ENCODE measurements at places on chromosomes 3 and 15.

DNA sequence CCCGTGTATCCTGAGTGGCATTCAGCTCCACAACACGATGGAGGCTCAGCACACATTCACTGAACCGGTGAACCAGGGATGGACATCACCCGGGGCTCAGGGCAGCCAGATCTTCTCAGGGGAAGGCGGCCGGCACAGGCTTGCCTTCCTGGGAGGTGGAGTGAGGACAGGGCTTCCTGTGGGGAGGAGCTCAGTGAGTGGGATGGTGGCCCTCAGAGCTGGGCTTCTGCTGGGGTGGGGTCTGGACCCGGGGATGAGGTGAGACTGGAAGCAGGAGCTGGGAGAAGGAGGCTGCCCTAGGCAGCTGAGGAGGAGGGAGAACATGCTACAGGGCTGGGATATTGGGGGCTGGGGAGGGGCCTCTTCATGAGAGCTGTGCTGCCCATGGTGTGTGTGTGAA is 58.5 kb upstream of the PRR23E start:
- DNase-seq, result no peak

DNA sequence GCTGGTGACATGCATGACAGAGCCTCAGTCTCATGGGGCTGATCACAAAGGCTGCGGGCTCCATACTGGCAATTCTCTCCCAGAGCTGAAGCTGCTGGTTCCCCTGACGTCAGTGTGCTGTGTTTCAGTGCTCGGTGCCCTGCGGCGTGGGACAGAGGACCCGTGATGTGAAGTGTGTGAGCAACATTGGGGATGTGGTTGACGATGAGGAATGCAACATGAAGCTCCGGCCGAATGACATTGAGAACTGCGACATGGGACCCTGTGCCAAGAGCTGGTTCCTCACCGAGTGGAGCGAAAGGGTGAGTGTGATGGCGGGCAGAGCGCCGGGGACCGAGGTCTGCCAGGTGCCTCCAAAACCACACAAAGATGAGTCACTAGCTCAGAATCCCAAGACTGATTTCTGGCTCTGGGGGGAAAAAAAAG is 62.0 kb upstream of the NR2E3 start:
- peak; percentile 17 for DNase-seq

GRCh38 chr3:194640829-194641228 is 7.6 kb upstream of the TMEM44 start:
- peak; percentile 31 for DNase-seq

DNA sequence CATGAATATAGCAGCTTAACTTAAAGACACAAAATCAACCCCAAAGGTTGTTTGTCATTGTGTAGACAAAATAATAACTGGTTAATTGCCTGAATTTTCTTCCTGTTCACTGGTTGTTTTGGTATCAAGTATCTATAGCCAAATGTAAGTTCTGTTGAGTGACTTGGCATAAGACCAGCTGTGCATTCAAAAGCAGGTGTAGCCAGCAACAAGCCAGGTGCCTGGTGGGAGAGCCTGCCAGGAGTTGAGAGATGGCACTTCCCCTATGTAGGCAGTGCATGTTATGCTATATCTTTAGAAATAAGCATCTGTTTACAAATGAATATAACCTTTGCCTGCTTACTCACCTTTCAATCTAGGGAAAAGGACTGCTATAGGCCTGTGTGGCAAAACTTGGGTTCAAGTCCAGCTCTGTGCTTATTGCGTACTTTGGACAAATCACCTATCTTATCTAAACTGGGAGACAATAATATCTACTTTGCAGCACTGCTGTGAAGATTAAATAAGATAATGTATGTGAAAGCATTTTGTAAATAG is 84.9 kb upstream of the TBL1XR1 start:
- peak; percentile 24 for DNase-seq

DNA sequence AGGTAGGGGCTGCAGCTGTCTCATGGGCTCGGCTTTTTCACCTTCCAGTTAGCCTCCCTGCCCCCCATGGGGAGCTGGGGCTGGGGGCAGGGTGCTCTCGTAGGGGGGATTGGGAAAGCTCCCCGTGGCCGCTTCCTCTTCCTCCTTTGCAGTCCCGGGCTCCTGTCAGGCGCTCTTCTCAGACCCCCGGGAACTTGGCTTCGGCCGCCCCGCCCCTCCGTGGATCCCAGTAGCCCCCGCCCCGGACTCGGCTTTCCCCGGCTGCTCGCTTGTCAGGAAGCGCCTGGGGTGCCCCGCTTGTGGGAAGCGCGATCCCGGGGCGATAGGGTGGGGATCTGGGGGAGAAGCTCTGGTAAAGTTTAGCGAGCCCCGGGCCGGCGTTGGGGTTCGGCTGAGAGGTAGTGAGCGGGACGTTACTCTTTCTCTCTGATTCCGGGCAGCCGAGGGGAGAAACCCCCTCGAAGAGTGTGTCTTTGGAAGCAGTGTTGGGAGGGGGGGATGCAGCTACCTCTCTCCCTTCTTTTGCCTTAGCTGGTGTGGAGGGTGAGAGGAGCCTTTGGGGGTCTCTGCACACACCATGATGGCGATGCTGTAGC is 611 bp downstream of the PIAS1 start:
- DNase-seq, result peak; percentile 58

DNA sequence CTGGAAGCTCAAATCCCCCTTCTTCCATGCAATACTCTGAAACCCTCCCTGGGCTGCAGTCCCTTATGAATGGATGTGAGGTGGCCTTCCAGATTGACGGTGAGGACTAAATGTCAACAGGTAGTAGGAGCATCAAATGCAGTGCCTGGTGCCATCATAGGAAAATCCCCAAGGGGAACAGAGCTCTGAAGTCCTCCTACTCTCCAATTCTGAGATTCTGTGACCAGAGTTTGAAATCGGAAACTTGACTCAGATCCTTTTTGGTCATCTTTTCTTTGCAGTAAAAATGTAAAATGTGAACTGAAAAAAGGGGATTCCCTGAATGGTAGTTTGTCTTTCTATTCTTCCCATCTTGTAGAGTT is 68.8 kb upstream of the TJP1 start:
- no peak for DNase-seq

GRCh38 chr3:161991901-161992540 is 495.4 kb downstream of the OTOL1 start:
- no peak for DNase-seq

- no peak for DNase-seq
These were observed 54.2 kb upstream of the PPP4R2 start for GRCh38 chr3:72942427-72942826.

DNA sequence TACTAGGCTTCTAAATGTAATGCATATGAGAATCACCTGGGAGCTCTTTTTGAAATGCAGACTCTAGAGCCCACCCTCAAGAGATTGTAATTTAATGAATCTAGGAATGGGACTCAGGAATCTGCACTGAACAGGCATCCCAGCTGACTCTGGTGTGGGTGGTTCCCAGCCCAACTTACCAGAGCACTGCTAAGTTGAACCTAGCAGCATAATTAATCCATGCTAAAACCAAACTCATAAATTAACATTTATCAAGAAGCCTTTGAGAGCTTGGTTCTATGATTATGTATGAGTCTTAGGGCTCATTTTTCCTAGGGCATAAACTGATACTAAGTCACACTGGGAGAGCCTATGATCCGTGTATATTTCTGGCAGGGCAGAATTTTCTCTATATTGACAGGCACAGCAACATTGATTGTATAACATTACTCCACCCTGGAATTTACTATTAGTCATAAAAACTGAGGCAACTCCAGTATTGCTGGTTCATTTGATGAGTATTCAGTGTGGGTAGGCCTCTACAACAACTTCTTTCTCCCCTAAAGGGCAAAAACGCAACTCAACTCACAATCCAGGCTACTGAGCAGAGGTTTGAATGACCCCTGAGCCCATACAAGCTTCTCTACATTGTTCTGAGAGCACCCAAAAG is 10.7 kb upstream of the CSTA start:
- DNase-seq, result no peak

DNA sequence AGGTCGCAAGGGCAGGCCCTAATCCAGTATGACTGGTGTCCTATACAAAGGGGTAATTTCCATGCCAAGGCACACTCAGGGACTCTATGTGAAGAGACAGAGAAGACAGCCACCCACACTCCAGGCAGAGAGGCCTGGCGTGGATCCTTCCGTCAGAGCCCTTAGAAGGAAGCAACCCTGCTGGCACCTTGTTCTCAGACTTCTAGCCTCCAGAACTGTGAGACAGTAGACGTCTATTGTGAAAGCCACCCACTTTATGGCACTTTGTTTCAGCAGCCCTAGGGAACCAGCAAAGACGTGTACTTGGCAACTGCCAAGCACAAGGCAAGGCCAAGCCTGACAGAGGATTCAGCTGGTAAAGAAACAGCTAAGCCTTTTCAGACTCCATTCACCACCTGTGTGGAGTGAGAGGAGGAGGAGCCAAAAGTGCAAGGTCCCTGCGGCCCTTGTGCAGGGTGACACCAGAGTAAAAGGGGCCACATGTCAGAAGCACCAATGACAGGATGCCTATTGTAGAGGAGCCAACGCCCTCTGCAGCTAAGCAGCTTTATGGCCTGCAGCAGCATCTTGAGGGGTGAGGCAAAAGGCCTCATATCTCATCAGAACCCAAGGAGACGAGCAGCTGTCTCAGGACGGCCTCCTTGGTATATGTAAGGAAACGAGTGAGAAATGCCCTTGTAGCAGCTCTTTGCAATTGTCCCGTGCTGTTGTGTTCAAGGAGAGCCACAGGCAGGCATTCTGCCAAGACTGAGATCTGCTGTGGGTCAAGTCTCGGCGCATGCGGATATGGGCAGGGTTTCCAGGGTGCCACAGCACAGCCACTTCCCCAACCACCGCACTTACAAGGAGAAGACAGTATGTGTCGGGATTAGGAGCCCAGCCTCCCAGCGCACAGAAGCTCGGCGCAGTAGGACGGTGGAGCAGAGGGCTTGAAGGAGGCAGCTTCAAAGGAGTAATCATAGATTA is 121.5 kb upstream of the LIPC start:
- DNase-seq, result no peak

DNA sequence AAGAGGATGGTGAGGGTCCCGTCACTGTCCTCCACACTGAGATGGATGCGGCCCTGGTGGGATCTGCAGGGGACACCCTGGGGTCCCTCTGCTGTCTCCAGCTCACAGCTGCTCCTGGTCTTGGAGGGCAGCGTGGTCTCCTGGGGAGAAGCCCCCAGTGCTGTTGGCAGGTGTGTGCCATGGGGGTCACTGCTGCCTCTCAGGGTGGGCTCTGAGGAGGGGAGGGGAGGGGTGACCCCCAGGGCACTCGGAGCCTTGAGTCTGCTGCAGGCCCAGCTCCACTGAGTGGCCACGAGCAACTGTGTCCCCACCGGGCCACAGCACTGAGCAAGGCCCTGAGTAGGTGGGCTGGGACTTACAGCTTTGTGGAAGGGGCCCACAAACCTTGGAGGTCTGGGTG is 34.7 kb downstream of the KLHL25 start:
- DNase-seq, result no peak

- DNase-seq, result no peak
These were observed 14.2 kb downstream of the ATXN7 start for GRCh38 chr3:63877737-63878393.

DNA sequence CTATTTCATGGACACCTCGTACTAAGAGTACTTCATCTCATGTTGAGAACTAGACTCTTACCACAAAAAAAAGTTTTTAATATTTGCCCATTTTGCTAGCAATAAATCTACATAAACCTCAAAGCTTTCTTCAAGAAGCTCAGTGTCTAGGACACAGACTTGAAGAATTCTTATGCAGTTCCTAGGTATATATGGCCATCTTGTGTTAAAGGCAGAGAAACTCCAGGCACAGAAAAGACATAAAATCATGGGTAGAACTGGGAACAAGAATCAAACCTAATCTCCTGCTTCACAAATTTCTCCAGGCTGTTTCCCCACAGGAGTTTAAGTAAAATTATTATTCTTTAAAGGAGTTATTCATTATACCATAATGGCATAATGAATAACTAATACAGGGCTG is 4.4 kb downstream of the MBD4 start:
- no peak for DNase-seq

- DNase-seq, result no peak
These were observed 238.7 kb downstream of the EPHB1 start for GRCh38 chr3:135033737-135034136.

DNA sequence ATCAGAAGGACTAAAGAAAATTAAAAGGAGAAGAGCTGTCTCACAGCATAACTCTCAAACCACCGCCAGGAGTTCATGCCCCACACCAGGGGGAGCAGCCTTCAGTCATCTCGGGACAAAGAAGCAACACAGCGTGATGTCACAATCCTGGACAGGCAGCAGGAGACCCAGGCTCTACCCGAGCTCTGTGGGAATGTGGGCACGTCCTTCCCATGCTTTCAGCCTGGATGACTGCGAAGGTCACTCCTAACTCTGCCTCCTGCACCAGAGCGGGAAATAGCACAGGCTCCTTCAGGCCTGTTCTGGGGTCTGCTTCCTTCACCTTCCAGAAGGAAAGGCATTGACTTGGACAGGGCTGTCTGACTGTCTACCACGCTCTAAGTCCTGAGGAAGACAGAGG is 31.3 kb downstream of the NOX5 start:
- no peak for DNase-seq

- no peak for DNase-seq
These were observed 125.8 kb upstream of the ZNF385D start for GRCh38 chr3:21876782-21877181.

GRCh38 chr3:136428167-136428566 is 178.0 kb downstream of the PCCB start:
- no peak for DNase-seq

GRCh38 chr3:168596175-168596823 is 500.6 kb upstream of the GOLIM4 start:
- DNase-seq, result no peak

GRCh38 chr3:124352149-124352539 is 360.2 kb upstream of the ROPN1 start:
- no peak for DNase-seq

DNA sequence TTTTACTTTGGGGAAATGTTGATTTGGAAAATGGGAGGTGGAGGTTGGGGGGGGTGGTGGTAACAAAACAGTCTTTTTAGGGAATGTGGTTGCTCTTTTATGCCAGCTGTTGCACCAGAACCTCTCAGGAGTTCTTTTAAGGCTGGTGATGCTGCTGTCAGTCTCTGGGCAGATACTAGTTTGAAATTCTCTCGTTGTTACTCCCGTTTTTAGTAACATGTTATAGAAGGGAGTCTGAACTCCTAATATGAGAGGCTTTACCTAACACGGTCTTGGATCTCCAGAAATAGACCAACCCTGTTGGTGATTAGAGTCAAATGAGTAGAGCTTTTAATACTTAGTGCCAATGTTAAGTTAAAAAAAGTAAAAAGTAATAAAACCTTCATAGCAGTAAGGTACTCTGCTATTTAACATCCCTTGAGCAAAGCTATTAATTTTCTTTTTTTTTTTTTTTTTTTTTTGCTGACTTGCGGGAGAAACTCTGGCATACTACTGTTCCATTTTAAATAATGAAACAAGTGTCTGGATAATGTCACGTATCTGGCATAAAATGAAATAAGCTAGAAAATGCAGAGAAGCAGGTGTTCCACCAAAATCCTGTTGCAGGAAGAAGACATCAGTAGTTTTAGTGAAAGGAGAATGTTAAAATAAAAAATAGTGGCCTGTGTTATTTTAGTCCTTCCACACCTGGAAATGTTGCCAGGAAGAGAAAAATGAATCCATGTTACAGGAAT is 156.7 kb downstream of the CACNA1D start:
- DNase-seq, result no peak

GRCh38 chr3:64240396-64240795 is 15.1 kb upstream of the PRICKLE2 start:
- no peak for DNase-seq
